Body of pancreas (tissue), 4 donors: ENCODE measurements at places on chromosomes 16 and 17. TPM values are rescaled to one million over a fixed set of nuclear protein-coding genes. Genes with fewer than 3 reads are reported as not detected.

DNA sequence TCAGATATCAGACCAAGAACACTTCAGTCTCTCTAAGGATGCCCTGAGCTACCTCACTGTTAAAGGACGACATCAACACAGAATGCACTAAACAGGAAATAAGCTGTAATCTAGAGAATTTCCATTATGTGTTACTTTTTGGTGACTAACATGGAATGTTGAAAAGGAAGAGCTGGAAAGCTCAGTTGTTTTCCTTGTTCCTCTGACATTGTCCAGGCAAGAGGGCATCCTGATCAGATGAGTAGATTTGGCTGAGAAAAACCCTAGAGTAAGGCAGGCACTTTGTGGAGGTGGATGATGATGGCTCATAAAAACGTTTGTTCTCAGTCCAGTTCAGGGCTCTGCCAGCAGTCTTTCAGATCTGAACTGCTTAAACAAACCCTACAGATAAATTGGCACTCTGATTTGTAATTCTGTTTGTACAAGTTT, 34.0 kb downstream of the DGKE start:
- H3K4me1 ChIP-seq: no peaks in the 10 kb centered on the region
- no peak overlapping the region for H3K4me3 ChIP-seq
- no peaks in the 10 kb centered on the region for H3K27me3 ChIP-seq
- H3K36me3 ChIP-seq: no peaks in the 10 kb centered on the region
- no peak overlapping the region for H3K27ac ChIP-seq

DNA sequence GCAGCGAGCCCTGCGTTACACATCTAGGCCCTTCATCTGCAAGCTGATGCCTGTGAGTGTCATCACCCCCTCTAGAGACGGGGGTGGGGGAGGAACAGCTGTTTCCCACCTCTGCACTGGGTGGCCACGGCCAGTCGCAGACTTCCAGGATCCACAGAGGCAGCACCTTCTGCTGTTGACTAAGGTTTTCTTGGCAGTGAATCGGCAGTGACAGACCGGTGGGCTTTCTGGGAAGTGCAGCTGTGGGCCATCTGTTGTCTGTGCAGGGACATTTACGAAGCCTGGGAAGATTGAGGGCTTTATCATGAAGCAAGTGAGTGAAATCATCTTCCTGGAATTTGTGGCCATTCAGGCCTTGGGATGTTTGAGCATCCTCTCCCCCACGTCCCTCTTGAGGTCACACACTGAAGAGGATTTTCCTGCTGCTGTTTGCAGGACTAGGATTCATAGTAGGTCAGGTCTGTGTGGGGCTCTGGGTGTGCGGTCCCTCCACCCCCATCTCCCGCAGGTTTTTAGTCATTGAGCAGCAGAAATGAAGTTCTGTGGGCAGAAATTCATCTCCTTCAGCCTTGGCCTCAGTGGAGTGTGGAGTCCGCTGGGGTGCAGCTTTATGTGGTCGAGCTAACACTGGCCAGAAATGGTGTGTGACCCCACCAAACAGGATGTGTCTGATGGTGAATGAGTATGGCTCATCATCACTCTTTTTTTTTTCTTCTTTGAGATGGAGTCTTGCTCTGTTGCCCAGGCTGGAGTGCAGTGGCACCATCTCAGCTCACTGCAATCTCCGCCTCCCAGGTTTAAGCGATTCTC, 12.0 kb downstream of the PGS1 start:
- DNase-seq: no peak
- H3K4me1 ChIP-seq: peaks cover 12% of the 10 kb centered on the region
- H3K27me3 ChIP-seq: no peaks in the 10 kb centered on the region

SCGB1C2 gene
- not detected for total RNA-seq

DNA sequence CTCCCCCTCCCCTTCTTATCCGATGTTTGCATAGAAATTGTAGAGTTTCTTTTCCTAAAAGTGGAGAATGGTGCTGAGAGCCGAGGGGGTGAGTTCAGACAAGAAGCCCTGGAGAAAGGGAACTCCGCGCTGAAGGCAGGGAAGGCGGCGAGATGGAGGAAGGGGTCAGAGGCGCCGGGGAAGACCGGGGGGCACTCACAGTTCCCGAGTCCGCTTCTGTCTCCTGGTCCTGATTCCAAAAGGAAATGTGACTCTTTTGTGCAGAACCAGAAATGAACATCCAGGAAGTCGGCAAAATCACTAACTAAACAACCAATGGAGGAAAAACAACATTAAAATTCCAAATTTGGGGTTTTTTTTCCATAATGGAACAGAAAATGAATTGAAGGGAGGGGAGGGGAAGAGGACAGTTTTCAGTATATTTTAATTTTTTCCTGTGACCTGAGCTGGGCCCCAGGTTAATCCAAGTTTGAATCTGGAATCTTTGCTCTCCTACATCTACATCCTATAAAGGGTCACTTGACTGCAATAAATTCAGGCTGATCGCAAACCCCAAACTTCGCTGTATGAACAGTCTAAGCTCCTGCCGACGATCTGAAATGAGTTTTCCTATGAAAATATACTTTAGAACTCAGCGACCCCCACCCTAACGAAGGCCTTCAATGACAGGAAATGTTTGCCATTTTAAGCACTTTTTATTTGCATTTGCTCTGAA, 252.3 kb downstream of the C16orf95 start:
- no peak overlapping the region for H3K4me3 ChIP-seq
- no peaks in the 10 kb centered on the region for H3K36me3 ChIP-seq
- H3K4me1 ChIP-seq: peaks cover 10% of the 10 kb centered on the region
- DNase-seq: no peak

DNA sequence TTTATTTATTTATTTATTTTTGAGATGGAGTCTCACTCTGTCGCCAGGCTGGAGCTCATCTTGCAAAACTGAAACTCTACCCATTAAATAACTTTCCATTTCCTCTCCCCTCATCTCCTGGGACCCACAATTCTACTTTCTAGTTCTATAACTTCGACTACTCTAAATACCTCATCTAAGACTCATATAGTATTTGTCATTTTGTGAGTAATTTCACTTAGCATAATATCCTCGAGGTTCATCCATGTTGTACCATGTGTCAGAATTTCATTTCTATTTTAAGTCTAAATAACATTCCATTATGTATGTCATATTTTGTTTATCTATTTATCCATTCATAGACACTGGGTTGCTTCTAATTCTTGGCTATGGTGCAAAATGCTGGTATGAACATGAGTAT, 5.1 kb upstream of the NT5M start:
- no peak overlapping the region for H3K27ac ChIP-seq
- DNase-seq: no peak
- H3K27me3 ChIP-seq: no peaks in the 10 kb centered on the region
- H3K4me3 ChIP-seq: no peak overlapping the region
- no peaks in the 10 kb centered on the region for H3K36me3 ChIP-seq

GRCh38 chr17:17356149-17356930, 53.2 kb downstream of the NT5M start:
- H3K4me3 ChIP-seq: no peak overlapping the region
- no peaks in the 10 kb centered on the region for H3K4me1 ChIP-seq
- H3K27ac ChIP-seq: no peak overlapping the region

DNA sequence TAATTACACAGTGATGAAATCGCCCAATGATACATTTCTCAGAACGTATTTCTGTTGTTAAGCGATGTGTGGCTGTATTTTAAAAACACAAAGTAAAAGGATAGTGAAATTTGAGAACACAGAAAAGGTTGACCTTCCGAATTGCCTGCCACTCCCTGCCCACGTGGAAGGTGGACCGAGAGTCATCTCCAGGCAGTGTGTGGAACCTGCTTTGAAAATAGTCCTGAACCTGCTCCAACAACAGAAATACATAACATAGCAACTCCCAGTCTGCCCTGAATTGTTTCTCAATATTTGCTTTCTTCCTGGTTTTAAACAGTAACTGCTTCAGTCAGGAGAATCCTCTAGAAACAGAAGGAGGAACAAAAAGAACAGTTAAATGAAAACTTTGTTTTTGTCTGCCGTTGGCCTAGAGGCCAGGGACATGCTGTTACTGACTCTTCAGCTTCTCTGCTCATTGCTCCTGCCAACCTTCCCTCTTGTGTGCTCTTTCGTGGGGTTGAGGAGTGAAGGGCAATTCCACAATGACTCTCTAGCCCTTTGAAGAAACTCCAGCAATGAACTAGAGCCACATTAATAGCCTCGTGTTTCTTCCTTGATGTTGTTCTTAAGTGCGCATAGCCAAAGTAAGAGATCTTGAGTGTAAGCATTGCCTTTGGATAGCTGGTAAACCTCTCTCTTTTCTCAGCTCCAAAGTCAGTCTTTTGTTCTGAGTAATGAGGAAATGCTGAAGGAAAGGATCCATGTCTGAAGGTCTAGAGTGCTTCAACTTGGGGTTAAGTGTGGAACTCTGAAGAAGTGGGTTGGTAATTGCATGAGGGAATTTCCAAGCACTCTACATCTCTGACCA, 452.5 kb upstream of the CCL2 start:
- no peaks in the 10 kb centered on the region for H3K36me3 ChIP-seq
- H3K4me1 ChIP-seq: no peaks in the 10 kb centered on the region
- H3K4me3 ChIP-seq: no peak overlapping the region

DNA sequence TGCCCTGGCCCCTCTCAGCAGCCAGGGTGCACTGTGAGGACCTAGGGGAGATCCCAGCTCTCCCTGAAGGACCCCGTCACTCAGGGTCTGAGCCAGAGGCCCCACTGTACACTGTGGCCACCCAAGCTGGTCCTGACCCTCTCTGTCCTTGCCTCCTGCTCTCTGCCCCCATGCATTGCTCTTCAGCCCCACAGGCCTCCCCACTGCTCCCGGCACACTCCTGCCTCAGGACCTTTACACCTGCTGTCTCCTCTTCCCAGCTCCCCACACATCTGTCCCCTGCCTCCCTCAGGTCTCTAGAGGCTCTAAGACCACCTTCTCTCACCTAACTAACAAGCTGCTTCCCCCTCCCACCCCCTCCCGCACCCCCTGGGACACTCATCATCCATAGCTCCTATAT, 12.9 kb upstream of the RAI1 start:
- no peak overlapping the region for H3K4me3 ChIP-seq
- H3K27me3 ChIP-seq: no peaks in the 10 kb centered on the region
- no peaks in the 10 kb centered on the region for H3K36me3 ChIP-seq
- no peaks in the 10 kb centered on the region for H3K4me1 ChIP-seq

DNA sequence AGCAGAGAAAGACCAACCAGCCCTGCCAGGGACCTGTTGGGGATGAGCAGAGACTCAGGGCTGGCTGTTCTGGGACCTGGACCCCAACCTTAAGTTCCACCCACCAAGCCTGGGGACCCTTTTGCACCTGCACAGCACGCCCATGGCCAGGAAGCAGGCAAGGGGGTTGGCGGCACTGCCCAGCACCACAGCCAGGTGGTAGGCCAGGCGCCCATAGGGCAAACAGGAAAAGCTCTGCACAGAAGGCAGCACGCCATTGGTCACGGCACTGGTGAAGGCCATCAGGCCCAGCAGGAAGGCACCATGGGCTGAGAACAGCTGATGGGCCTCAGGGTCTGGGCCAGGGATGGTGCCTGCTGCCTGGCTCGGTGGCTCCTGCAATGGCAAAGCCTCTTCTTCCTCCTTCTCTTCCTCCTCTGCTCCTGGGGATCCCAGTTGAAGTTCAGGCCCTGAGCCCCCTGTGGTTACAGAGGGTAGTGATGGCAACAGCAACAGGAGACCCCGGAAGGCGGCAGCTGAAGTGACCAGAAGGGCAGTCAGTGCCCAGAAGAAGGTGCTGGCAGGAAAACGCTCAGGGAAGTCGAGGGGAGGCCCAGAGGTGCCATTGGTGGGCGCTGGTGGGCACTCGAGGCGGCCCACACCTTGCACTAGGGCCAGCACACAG, 1.7 kb downstream of the SLC52A1 start:
- no peak overlapping the region for H3K4me3 ChIP-seq
- no peak for DNase-seq
- no peaks in the 10 kb centered on the region for H3K27me3 ChIP-seq
- H3K36me3 ChIP-seq: no peaks in the 10 kb centered on the region

DNA sequence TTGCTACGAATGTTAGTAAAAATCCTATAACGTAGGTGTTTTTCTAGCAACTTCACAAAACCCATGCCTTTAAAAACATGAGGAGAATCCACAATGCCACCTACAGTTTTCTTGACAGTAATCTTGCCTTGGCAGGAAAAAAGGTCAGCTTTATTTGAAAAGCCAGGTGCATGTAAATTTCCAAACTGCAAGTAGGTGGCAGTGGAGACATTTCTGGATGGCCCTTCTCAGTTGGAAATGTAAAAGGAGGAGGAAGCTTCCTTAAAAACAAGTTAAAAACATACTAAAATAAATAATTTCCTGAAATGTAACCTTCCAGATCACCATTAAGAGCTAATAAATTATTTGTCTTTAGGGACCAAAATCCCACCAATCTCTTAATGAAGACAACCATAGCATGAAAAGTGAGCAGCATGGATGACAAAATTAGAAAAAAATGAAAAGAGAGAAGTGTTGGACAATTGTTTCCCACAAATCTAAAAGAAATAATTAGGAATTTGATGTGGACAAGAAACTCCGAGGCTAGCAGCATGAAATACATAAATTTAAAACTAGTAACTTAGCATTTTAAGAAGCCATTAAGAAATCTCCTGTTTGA, 152.2 kb downstream of the SNX11 start:
- no peak overlapping the region for H3K4me3 ChIP-seq
- DNase-seq: no peak
- no peaks in the 10 kb centered on the region for H3K27me3 ChIP-seq
- H3K27ac ChIP-seq: no peak overlapping the region
- H3K4me1 ChIP-seq: peaks cover 8% of the 10 kb centered on the region

SPIRE2 gene
- total RNA-seq: 7.6 TPM

DNA sequence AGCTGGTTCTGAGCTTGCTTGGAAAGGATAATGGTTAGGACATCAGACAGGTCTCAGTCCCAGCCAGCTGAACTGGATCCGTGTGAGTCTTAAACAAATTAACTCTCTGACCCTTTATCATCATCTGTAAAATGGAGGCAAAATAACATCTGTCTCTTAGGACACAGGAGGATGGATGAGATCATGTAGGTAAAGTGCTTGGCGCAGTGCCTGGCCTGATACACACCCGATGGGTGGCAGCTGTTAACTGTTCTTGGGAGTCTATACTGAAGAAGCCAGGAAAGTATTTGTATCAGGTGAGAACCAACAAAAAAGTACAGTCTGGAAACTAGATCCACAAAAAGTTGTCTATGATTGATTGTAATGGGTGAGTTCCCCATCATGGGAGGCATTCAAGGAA, 188.6 kb downstream of the C16orf78 start:
- peaks cover 10% of the 10 kb centered on the region for H3K4me1 ChIP-seq
- H3K27ac ChIP-seq: no peak overlapping the region
- H3K27me3 ChIP-seq: no peaks in the 10 kb centered on the region
- no peak for DNase-seq
- no peaks in the 10 kb centered on the region for H3K36me3 ChIP-seq
- H3K4me3 ChIP-seq: no peak overlapping the region

GRCh38 chr17:76972046-76972641, 103.9 kb downstream of the MGAT5B start:
- no peaks in the 10 kb centered on the region for H3K36me3 ChIP-seq
- DNase-seq: no peak
- no peaks in the 10 kb centered on the region for H3K27me3 ChIP-seq
- H3K4me1 ChIP-seq: peaks cover 18% of the 10 kb centered on the region
- no peak overlapping the region for H3K27ac ChIP-seq

PRR15L gene
- 63.3 TPM for total RNA-seq

SKAP1 gene
- total RNA-seq: 0.78 TPM

GINS3 gene
- 3.6 TPM for total RNA-seq

DNA sequence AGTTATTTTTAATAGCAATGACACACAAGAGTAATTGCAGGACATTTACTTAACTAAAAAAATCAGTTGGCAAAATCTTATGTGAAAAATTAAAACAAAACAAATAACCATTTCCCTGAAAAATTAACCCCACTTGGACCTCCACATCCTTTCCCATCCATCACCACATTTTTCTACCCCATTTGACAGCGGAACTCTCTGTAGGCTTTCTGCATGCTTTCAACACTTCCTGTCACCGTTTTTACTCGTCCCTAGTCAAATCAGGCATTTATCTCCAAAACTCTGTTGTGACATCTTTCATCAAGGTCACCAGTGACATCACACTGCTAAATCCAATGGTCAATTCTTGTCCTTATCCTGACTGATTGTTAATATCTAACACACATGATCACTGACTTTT, 27.5 kb downstream of the KCNJ16 start:
- H3K4me3 ChIP-seq: no peak overlapping the region
- DNase-seq: no peak
- no peaks in the 10 kb centered on the region for H3K36me3 ChIP-seq
- no peak overlapping the region for H3K27ac ChIP-seq
